Activated T-helper 9 cell treated with anti-CD3 and anti-CD28 coated beads, Interleukin-2, amount 50 U/mL, for 16 hours (primary cell): ENCODE measurements at places on chromosomes 3 and 15.

DNA sequence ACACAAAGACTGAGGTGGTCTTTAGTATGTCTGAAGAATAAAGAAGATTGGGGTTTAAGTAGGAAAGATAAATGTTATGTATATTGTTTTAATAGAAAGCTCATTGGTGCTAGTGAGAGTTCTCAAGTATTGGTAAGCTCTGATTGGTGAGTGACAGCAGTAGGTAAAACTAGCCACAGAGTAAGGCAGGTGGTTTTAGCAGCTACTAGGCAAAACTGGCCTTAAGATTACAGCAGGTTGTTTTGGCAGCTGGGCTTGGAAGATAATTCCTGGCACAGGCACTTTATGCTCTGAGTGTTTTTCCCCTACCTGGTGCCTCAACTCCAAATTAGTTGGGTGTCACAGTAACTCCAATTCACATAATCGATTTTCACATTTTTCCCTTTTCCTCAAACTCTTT is 66.3 kb downstream of the STAG1 start:
- no peak for DNase-seq

DNA sequence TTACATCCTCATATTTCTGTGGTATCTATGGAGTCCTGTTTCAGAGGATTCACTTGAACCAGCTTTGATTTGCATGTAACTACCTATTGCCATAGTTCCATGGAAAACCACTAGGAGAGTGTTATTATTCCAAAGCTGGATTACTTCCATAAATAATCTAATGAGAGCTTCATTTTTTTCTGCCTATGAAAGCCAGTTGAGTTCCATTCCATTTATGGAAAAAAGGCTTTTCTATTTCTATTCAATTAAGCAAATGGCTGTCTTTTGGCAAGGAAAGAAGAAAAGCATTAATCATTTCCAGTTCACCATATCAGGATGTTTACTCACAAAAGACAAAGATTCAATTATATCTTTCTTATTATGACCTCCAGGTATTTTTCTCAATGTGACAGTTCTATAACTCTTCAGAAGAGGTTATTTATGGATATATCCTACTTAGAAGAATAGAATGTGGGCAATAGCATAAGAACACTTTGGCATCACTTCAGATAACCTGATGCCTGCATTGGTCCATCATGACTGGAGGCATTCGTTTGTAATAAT is 259.9 kb upstream of the ZPLD1 start:
- DNase-seq, result no peak

DNA sequence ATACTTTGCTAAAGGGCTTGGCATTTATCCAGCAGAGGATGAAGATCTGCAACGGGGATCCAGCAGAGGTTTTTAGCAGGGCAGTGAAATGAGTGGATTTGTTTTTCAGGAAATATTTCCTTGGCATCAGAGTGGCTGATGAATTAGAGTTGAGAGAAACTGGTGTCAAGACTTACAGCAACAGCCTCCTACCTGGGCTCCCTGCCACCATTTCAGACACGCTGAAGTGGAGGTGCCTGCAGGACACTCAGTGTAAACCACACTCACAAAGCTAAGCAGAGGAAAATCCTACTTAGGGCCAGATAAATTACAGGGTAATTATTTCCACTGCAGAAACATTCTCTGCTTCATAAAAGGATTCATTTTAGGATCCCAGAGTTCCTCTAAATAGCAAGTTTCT is 519.7 kb downstream of the FGF12 start:
- DNase-seq, result no peak

- DNase-seq, result no peak
Observed at GRCh38 chr3:28868897-28869296, 412.0 kb upstream of the RBMS3 start.

GRCh38 chr3:136465296-136465695 is 215.2 kb downstream of the PCCB start:
- DNase-seq, result no peak

GRCh38 chr3:127218454-127218922 is 25.6 kb downstream of the PRR23E start:
- no peak for DNase-seq
